ENCODE measurements at places on chromosomes 5 and 9. TPM values are rescaled to one million over a fixed set of nuclear protein-coding genes. Genes with fewer than 3 reads are reported as not detected.

GRCh38 chr9:71249729-71250317 lies 128.4 kb upstream of the TRPM3 start:
- DNase-seq, result no peak

Gene SLC25A2
- total RNA-seq, result 0.48 TPM

- DNase-seq, result no peak
Measured at GRCh38 chr5:164898705-164899104, 1393.3 kb downstream of the MAT2B start.

GRCh38 chr5:62722360-62722759 lies 143.7 kb downstream of the LRRC70 start:
- no peak for DNase-seq

DNA sequence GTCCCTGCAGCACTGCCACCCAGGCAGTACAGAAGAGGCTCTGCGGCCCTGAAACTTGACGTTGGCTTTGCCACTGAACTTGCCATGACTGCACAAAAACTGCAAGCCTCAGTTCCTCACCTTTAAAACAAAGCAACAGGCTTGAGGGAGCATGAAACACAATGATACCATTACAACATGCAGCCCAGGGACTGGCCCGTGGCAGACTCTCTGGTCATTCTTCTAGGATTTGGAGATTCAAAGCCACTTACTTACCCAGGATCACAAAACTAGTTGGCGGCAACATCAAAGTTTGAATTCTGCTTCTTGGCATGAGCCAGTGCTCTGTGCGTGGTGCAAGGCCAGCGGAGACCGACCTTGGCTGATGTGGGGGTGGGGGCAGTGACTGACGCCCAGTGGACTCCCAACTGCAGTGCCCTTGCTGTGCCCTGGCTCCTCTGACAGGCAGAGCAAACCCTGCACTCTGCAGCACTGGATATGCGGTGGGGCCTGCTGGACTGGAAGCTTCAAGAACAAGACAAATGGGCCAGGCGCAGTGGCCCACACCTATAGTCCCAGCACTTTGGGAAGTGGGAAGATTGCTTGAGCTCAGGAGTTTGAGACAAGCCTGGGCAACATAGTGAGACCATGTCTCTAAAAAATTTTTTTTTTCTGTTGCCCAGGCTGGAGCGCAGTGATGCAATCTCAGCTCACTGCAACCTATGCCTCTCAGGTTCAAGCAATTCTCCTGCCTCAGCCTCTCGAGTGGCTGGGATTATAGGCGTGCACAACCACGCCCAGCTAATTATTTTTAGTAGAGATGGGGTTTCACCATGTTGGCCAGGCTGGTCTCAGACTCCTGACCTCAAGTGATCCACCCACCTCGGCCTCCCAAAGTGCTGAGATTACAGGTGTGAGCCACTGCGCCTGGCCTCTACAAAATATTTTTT lies 18.9 kb downstream of the SQSTM1 start:
- peak; percentile 75 for DNase-seq

Gene PAEP
- not detected for total RNA-seq

Gene SHROOM1
- total RNA-seq, result 7.6 TPM

DNA sequence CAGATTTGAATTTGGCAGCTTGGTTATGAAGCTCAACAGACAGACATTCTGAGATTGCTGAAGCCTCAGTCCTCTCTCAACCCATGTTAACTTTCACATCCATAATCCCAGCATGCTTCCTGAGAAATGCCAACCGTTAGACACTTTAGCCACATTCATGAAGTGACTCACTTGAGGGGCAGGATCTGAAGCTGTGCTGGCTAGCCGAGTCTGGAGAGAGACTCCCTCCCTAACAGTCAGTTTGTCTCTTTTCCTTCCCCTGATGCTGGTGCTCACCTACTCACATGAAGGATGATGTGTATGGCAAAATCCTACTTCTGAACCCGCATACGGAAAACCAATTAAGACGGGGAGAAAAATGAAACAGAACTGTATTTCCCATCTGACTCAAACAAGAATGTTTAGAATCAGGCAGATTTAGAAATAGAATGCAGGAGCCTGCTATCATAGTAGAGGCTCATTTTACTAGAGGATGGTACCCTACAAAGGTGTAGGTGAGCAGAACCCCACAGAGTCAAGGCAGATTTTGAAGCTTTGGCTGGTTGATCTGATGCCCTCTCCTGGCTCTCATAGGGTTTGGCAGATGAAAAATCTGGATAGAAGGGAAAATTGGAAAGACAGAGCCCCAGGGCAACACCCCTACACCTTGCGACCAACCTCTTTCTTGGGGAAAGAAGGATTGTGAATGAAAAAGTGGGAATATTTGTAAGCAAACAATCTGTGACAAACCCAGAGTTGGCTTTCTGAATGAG lies 150.9 kb upstream of the LHFPL2 start:
- no peak for DNase-seq

DNA sequence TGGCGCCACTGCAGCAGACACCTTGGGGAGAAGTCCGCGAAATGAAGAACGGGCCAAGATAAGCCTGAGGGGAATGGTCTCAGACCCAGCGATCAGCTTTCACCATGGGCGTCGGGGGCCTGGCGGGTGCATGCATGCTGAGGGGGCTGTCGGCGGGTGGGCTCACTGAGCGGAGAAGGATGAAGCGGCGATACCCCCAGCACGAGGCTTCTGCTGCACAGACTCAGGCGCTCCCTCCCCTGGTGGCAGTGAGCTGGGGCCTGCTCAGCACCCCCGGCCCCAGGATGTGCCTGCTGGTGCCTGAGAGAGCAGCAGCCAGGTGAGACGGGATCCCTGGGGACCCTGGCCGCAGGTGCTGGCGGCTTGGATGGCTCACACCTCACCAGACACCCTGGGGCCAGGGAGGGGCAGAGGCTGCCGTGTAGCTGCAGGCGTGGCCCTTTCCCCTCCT lies 31.2 kb downstream of the CEP72 start:
- peak; percentile 82 for DNase-seq

DNA sequence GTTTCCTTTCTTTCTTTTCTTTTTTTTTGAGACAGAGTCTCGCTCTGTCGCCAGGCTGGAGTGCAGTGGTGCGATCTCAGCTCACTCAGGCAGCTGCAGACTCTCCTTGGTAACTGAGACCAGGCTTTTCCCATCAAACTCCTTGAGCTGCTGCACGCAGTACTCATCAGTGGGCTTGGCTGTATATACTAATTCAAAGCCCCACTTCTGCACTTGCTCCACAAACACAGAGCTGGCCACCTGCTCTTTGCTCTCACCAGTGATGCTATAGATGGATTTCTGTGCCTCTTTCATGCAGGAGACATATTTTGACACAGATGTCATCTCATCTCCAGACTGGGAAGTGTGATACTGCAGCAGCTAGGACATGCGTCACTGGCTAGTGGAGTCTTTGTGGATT lies 252.7 kb downstream of the AP3B1 start:
- DNase-seq, result no peak

Gene SEC24A
- 48.2 TPM for total RNA-seq

DNA sequence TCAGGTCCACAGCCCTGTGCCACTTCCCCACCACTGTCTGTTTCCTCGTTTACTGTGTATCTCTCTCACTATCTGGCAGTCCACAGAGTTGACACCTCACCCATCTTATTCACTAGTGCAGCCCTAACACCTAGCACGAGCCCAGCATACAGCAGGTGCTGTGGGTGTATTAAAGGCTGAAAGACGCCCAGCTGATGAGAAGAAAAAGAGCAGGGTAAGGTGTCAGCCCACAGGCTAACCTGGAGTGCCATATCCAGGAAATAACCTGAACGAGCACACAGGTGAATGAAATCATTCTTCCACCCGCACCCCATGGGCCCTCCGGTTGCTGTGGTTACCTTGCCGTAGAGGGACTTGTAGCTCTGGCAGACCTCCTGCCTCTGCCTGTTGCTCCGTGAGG lies 18.6 kb downstream of the ANXA6 start:
- no peak for DNase-seq

- DNase-seq, result no peak
Measured at GRCh38 chr5:77970891-77971290, 194.8 kb upstream of the TBCA start.

DNA sequence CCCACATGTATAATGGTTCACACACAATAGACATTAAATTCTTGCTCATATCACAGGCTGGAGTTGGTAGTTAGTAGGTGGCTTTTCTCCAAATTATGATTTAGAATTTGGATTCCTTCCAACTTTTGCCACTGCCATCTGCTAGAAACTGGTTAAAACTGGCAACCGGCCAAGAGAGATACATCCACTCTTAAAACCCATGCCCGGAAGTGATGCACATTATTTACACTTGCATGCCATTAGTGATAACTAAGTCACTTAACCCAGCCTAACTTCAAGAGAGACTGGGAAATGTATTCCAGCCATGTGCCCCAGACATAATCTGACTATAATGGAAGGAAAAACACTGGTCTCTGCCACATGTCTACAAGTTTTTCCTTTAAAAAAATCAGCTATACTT lies 395.7 kb upstream of the SEMA6A start:
- DNase-seq, result no peak

DNA sequence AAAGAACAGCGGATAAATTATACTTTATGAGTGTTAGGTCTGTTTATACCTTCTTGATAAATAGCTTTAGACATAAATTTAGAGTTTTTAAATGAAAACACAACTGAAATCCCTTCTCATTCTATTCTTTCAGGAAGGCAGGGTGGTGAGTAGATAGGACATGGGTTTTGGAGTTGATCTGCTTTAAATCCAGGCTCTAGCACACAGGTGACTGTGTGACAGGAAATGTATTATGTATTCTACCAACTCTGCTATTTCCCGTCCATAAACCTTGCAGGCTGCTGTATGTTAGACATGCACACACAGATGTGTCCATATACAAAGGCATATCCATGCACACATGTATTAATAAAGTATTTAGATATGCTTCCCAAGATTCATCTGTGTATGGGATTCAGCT lies 19.3 kb upstream of the CARTPT start:
- DNase-seq, result no peak

DNA sequence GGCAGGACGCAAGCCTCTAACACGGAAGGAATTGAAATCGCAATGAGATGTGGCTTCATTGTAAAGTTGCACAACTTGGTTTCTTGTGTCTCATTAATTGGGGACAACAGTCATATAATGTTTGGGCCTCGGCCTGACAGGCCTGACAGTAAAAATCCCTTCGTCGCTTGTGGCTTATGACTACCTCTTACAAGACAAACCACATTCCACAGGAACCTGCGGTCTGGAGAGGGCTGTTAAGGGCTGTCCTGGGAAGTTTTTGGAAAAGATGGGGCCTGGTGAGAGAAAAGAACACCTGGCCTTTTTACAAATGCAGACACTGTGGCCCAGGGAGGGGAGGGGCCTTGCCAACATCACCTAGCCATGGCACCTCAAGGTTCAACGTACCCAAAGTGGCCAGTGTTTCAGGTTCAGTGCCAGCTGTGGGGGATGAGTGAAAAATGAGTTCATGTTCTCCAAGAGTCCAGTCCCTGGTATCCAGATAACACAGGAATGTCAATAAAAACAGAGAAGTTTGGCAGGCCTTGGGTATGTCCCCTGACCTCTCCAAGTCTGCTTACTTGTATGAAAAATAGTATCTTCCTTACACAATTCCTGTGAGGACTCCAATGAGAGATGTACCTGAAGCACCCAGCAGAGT lies 22.2 kb downstream of the SHB start:
- no peak for DNase-seq
